T-cell (primary cell): ENCODE measurements at places on chromosomes 1 and 21.

DNA sequence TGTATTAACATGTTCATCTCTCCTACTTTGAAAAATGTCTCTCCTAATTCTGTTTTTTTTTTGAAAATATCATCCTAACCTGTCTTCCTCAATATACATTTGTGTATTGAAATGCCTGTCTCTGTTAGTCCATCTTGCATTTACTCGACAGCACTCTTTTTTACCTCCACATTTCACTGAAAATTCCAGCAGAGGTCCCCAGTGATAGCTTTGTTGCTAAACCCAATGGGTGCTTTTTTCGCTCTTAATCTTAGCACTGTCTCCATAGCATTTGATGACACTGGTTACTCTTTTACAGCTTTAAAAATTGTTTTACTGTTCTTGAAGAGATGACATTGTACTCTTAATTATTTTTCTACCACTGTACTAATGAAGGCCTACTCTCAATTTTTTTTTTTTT, 10.8 kb downstream of the OSBPL9 start:
- DNase-seq, result no peak

GRCh38 chr1:76892675-76893074, 25.4 kb downstream of the ST6GALNAC5 start:
- DNase-seq, result no peak

DNA sequence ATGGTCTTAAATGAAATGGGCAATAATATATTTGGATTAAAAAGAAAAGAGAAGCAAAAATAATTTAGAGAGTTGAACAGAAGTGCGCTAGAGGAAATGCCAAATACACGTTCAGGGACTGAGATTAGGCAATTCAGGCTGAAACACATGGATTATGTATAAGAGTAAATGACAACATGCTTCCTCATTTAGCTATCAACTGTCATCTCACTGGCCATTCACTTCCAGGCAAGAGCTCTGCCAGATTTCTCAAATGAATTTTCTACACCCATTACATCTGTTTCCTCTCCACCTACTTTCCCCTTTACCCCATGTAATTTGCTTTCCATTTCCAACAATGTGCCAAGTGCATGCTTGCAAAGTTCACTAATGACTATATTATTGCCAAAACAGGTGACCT, 582.4 kb downstream of the LTN1 start:
- DNase-seq, result no peak

DNA sequence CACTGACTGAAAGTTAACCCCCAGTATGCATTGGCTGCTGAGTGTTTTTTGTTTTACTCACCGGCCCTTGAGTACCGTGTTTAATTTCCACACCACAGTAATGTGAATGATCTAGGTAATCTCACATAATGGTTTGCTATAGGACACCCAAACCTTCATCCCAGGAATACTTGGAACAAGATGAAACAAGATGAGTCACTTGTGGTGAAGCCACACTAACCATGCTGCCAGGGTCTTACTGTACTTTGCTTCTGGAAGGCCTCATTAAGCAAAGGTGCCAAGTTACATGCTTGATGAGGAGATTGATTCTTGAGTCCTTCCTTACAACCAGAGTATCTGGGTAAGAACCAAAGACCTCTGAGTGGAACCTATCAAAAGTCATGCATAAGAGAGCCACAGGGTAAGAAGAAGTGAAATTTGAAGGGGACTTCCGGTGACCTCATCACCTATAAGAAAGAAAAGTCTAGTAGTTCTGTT, 163.3 kb downstream of the NRIP1 start:
- DNase-seq, result no peak

DNA sequence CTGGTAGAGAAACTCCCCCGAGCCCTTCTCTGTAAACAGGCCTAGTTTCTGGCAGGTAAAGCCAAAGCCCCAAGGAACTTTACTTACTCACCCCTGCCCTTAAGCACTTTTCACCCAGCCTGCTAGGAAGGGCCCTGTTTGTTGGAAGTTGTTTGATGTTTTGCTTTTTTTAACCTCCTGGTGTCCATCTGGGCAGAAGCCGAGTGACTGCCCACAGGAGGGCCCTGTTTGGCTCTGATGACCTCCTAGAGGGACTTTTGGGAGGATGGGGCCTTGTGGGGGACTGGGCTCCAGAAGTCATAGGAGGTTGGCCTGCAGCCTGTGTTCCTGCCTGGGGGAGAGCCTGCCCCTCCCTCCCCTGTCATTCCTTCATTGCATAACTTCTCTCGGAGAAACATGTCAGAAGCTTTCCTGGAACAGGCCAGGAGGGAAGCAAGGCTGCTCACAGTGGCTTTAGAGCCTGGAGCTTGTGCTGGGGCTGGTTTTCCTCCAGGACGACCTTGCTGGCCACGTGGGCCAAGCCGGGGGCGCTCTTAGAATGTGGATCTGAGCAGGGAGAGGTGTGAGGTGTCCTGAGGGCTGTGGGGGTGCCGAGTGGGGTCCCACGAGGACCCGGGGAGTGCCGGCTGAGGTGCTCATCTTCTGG, 33.9 kb downstream of the COQ8A start:
- no peak for DNase-seq

- DNase-seq, result no peak
These were observed 3.3 kb upstream of the COL8A2 start for GRCh38 chr1:36128126-36128904.

DNA sequence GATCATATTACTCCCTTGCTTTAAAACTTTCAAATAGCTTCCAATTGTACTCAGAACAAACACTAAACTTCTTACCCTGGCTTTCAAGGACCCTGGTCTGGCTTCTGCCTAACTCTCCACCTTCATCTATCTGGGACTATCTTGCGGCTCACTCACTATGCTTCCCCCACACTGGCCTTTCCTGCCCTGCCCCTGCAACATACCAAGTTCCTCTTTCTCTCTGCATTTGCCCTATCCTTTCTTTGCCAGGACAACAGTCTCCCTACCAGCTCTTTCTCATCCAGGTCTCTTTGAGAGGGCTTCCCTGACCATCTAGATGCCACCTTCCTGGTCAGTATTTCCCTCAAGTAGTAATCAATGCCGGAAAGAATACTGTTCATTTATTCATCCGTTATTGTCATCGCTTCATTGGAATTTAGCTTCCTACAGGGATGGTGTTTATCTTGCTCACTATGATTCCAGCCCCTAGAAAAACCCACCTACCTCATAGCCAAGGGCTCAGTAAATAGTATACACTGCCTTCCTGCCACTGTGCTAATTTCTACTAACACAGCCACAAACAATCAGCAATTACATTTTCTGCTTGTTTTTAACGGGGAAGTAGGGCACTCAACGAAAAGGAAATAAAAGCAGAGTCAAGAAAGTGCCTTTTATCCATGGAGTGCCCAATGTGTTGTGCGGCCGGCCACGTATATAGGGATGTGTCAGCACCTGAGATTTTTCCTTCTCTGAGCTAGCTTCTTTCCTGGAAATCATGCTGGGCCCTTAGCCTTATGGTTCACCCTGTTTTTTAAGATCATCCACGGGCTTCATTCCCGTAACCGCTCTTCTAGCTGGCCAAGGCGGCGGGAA, 521 bp upstream of the CDC7 start:
- no peak for DNase-seq

DNA sequence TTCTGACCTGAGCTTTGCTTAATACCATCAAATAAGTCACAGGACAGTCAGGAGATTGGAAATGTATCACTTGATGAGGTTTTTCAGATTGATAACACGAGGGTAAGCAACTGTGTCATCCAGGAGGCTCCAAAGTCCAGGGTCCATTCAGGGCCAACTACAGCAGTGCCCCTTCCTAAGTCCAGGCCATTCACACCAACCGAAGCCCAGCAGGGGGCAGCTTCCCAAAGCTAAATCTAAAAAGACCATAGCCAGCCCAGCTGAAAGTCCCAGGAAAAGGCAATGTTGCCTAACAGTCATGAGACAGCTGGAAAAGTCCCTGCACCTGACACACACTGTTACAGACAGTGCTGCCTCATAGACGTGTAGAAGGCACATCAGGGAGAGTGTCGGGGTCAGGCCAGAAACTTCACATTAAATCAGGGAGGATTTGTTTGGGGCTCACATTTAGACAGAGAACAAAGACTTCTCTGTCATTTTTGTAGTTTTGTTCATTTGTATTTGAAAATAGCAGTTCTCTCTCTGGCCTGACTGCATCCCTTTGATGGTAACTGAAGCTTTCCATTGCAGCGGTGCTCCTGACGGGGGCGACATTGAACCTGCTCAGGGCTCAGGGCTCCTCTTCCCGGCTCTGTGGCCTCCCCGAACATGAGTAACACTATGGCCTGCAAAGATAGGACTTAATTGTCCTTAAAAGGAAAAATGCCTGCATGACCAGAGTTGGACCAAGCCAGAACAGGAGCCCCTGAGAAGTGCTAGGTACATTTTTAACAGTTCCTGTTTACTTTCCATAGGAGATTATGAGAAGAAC, 200.4 kb downstream of the NRIP1 start:
- no peak for DNase-seq

DNA sequence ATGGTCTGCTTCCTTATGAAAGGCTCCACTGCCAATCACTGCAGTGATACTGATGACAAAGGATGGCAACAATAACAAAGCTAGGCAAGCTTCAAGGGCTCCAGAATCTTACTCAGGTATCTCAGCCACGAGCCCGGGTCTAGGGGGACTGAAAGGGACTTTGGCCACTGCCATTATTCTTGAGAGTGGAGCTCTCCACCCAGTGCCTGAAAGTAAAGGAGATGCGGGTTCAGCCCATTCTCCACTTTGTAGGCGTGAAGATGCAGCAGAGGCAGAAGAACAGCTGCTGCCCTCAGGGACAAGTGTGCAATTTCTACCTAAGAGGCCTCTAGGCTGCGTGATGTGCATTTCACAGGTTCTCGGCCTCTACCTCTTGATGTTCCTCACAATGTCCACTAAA, 31.4 kb upstream of the SLAMF9 start:
- DNase-seq, result no peak

DNA sequence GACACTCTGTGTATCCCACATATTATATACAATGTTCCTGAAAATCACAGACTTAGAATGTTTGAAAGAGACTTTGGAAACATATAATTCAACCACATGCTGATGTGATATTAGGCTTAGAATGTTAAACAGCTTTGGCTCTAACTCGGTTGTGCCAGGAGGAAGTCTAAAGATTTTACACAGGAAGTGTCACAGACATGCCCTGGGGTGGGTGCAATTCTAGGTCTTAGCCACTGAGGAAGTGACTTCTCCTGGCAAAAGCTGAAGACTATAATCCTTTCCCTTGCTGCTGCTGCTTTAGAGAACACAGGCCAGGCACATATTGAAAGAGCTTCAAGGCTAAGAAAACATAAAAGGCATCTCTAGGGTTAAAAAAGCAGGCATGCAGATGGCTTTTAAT, 51.0 kb downstream of the RPL5 start:
- DNase-seq, result peak; percentile 34

DNA sequence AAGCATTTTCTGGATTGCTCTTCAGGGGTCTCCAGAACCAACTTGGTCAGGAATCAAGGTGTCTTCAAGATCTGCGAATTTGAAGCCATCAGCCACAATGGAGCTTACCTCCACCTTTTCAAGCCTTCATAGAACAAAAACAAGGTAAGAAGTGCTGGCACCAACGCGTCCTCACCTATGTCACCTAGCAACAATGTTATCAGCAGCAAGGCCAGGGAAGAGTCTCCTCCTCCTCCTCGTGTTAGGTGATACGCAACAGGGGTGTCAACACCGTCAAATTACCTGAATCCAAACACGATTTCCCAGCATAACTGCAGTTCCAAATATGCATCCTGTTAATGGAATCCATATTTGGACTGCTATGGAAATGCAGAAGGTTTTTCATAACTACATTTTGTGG, 4.1 kb upstream of the TIAM1 start:
- no peak for DNase-seq
